ENCODE measurements at places on chromosomes 2 and 18.

GRCh38 chr2:120360307-120360855 is 14.4 kb downstream of the INHBB start:
- DNase-seq, result no peak

GRCh38 chr2:149218497-149218896 is 111.9 kb upstream of the LYPD6 start:
- DNase-seq, result no peak

DNA sequence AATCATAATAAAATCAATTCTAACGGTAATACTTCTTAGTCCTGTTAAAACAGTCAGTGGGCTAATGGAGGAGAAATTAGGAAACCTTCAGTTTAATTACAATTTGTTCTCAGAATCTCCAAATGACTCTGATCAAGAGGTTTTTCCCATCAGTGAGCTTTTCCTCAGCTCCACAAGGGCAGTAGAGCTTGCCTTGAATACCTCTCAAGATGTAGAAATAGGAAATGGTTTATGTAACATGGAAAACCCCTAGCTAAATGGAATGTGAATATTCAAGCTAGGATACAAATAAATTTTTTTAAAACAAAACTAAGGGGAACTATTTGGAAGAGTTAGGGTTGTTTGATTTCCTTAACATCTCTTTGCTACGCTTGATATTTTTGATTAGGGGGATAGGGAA is 87.5 kb downstream of the PLEKHM3 start:
- DNase-seq, result no peak

DNA sequence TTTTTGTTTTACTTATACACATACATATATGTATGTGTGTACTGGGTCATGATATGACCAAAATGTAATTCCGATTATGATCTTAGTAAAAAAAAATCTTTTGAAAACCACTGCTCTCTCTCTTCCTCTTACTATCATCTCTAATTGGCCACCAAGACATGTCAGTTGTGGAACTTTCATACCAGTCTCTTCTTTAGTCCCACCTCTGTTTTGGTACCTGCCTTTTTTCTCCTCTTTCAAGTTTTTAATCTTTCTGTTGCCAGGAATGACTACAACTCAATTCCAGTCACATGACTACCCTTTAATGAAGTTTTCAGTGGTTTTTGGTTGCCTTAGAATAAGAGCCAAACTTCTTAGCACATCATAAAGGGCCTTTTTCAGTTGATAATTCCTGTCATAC is 17.1 kb downstream of the RBM44 start:
- no peak for DNase-seq

GRCh38 chr2:69786052-69786560 is 43.4 kb upstream of the GMCL1 start:
- no peak for DNase-seq

DNA sequence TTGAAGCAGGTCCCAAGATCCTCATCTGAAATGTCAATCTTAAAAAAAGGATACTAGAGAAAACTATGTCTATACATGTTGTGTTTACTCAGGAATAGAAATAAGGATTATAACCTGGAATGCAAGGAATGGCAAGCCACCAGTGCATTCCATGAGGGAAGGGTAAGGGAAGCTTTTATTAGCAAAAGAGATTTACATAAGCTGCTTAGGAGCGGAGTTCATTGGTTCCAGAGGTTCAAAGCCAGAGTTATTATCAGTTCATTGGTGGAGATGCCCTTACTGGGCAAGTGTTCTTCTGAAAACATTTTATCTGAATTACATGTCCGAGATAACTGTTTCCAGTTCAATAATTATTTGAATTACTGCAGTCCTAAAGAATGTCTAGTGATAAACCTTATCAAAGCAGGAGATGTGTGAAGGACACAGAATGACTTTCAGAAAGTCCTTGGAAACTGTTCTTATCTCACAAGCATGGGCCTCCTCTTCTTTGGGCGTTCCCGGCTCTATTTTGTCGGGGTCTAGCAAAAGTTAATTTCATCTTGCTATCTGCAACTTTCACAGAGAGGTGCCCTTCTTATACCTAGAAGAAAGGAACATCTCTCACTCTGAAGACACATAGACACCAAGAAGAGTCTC is 23.5 kb downstream of the COMMD1 start:
- no peak for DNase-seq

DNA sequence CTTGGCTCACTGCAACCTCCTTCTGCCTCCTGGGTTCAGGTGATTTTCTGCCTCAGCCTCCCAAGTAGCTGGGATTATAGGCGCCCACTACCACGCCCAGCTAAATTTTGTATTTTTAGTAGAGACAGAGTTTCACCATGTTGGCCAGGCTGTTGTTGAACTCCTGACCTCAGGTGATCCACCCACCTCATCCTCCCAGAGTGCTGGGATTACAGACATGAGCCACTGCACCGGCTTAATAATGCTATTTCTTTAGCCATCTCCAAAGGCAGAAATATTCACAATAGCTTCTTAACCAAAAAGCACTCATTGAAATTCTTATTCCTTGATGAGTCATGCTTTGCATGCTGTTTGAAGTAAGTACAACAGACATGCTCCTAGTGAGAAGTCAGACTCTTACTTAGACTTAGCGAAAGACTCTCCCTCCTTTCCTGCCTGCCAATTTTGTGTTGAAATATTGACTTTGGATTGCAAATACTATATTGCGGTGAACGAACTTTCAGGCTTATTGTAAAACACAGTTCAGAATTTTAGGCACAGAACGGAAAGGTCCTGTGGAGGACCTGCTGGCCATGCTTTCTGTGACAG is 4.4 kb downstream of the ACTR3 start:
- peak; percentile 60 for DNase-seq

GRCh38 chr2:207727261-207727660 is 15.8 kb downstream of the CCNYL1 start:
- peak; percentile 8 for DNase-seq

DNA sequence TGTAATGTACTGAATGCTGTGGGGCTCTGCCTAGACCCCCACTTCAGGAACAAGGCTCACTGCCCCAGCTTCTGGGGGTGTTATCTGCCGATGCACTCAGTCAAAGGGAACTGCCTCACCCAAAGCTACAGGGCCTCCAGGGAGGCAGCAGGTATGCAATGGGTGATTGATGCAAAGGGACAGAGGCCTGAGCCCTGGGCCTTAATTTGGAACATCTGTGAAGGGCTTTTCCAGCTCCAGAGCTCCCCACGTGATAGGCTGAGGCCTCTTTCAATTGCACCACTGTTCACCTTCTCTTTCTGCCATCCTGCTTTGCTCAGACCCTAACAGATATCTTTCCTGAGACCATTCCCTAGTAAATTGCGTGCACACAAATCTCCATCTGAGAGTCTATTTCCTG is 131.0 kb downstream of the ATL2 start:
- DNase-seq, result no peak

GRCh38 chr2:16640001-16640700 is 25.5 kb downstream of the CYRIA start:
- DNase-seq, result no peak

GRCh38 chr2:126700677-126701076 is 44.7 kb downstream of the GYPC start:
- DNase-seq, result peak; percentile 11

DNA sequence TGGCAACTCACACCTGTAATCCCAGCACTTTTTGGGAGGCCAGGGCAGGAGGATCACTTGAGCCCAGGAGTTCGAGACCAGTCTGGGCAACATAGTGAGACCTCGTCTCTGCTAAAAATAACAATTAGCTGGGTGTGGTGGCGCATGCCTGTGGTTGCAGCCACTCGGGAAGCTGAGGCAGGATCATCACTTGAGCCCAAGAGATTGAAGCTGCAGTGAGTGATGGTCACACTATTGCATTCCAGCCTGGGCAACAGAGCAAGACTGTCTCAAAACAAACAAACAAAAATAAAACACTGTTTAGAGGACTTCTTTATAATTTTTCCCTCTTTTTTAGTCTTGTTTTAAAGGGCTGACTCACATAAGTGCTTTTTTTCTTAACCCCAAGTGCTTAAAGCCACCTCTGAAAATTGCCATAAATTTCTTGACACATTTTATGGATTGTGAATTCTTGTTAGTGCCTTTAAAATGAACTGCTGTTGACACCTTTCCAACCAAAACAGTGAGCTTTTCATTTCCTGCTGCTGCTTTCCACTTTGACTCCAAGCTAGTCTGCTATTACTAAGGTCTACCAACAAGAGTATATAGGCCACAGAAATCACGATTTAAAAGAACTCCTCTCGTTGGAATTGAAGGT is 41.7 kb downstream of the CYP20A1 start:
- DNase-seq, result peak; percentile 78

- DNase-seq, result no peak
Measured at GRCh38 chr2:241629762-241630435, 7.1 kb downstream of the THAP4 start.

- no peak for DNase-seq
Measured at GRCh38 chr2:25328152-25329085, 13.3 kb downstream of the DNMT3A start.

DNA sequence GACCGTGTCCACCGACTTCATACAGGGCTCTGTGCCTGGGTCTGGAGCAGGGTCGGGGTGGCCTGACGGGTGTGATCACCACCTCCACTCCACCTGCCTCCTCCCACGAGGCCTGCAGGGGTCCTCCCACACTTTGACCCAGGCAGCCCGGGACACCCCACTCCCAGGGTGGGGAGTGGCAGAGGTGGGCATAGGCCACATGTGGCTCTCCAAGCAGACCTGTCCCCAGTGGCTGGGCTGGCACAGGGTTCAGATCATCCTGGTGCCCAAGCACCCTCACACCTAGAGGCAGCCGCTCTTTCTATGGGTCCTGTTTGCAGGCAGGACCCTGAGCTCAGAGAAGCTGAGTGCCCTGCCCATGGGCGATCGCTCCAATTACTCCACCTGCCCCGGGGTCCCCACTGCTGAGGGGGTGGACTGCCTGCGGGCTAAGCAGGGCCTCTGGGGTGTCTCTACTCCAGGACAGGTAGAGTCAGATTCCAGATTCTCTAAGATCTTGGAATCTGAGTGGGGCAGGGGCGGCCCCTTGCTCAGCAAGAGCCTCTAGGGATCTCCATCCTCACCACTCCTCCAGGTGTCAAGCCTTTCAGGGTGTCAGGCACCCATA is 1.4 kb downstream of the NEURL3 start:
- DNase-seq, result no peak

DNA sequence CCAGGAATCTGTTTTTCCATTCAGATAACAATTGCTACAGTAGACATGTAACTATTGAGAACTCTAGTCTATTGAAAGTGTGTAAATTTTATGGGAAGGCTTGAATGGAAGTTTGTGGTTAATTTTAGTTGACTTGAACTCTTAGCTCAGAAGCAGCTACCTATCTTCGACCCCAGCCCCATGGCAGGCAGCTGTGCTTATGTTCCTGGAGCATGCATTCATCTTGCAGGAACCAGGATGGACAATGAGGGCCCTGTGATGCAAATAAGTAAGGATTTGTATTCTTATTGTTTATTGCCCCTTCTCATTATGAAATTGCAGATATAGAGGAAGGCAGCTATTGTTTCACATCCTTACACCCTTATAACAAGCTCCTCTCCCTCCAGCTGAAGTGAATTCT is 1252.2 kb downstream of the DPP10 start:
- DNase-seq, result no peak

DNA sequence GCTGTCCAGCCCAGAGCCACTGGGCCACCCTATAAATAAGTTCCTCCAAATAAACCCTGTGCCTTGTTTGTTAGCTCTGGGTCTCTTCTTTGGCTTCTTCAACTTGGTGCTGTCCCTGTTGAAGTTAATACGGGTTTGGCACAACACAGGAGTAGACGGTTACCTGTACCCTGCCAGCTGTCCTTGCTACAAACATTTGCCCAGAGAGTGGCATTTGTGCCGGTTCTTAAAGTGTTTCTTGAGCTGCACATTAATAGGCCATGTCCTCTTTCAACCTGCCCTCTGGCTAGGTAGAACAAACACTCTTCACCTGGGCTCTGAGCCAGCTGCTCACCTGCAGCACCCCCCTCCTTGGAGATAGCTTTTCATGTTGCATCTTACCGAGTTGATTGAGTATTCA is 139.2 kb downstream of the NEDD4L start:
- no peak for DNase-seq

GRCh38 chr2:43622931-43623451 is 14.1 kb upstream of the PLEKHH2 start:
- no peak for DNase-seq

GRCh38 chr18:54277899-54278298 is 8.6 kb downstream of the POLI start:
- DNase-seq, result no peak

GRCh38 chr18:3902676-3903075 is 452.7 kb downstream of the TGIF1 start:
- no peak for DNase-seq

- DNase-seq, result no peak
Measured at GRCh38 chr2:64474121-64474571, 20.2 kb downstream of the LGALSL start.

GRCh38 chr2:217818293-217818850 is 184.4 kb downstream of the TNS1 start:
- DNase-seq, result no peak

- no peak for DNase-seq
Measured at GRCh38 chr18:58958628-58959027, 94.0 kb downstream of the ZNF532 start.

DNA sequence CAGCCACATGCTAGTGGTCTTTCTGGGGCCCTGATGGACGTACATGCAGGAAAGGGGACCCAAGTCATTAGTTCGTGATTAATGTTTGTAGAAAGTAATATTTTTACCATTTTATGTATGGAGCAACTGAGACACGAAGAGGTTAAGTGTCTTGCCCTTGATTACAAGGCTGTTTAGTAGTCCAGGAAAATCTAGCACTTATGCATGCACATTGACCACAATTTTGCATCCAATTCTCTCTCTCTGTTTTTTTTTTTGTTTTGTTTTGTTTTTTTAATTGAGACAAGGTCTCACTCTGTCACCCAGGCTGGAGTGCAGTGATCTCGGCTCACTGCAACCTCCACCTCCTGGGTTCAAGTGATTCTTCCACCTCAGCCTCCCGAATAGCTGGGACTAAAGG is 8.3 kb upstream of the GATA6 start:
- DNase-seq, result no peak

DNA sequence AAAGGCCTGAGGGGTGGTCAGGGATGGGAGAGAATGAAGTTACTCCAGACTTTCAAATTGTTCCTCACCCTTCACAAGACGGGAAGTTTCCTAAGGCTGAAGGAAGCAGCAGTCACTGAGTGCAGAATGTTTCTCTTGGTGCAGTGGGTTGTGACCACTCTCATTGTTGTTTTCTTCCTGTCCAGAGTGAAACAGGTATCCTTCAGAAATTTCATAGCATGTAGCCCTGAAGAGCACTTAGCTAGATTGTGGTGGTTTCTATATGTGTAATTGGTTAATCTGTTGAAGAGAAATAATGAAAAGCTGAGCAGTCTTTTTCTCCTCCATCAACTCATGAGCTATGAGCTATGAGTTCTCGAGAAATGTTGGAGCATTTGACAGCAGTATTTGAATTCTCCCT is 96.8 kb downstream of the GPD2 start:
- DNase-seq, result no peak

- DNase-seq, result no peak
Measured at GRCh38 chr2:207136874-207137273, 28.9 kb downstream of the KLF7 start.

GRCh38 chr2:74599676-74600075 is 45.2 kb downstream of the DOK1 start:
- no peak for DNase-seq

GRCh38 chr2:60539140-60539539 is 14.3 kb downstream of the BCL11A start:
- no peak for DNase-seq
